Thoracic aorta (tissue), 2 donors: ENCODE measurements at places on chromosomes 2 and 18.

GRCh38 chr2:101754618-101755017 lies 57.1 kb downstream of the MAP4K4 start:
- no peak for DNase-seq

GRCh38 chr2:6423157-6423556 lies 442.6 kb downstream of the CMPK2 start:
- no peak for DNase-seq

- no peak for DNase-seq
Measured at GRCh38 chr2:187011206-187011832, 162.3 kb upstream of the ZSWIM2 start.

DNA sequence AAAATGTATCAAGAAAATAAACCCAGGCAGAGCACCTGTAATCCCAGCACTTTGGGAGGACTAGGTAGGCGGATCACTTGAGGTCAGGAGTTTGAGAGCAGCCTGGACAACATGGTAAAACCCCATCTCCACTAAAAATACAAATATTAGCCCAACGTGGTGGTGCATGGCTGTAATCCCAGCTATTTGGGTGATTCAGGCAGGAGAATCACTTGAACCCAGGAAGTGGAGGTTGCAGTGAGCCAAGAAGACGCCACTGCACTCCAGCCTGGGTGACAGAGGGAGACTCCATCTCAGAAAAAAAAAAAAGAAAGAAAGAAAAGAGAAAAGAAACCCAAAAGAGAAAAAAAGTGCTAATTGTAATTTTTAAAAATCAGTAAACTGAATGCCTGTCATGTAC lies 41.4 kb downstream of the DDX18 start:
- DNase-seq, result no peak

DNA sequence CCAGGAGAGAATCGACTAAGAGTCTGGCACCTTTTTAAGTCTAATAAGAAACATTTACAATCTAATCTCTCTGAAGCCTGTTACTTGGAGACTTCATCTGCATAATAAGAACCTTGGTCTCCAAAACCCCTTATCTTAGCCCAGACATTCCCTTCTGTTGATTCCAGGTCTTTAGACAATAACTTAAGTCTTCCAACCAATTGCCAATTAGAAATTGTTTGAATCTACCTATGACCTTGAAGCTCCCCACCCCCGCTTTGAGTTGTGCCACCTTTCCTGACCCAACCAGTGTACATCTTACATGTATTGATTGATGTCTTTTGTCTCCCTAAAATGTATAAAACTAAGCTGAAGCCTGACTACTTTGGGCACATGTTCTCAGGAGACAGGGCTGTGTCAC lies 49.5 kb upstream of the DTNA start:
- no peak for DNase-seq

- no peak for DNase-seq
Measured at GRCh38 chr18:22542406-22542835, 124.7 kb upstream of the CTAGE1 start.

- DNase-seq, result no peak
Measured at GRCh38 chr2:28224648-28225472, 167.8 kb upstream of the FOSL2 start.

DNA sequence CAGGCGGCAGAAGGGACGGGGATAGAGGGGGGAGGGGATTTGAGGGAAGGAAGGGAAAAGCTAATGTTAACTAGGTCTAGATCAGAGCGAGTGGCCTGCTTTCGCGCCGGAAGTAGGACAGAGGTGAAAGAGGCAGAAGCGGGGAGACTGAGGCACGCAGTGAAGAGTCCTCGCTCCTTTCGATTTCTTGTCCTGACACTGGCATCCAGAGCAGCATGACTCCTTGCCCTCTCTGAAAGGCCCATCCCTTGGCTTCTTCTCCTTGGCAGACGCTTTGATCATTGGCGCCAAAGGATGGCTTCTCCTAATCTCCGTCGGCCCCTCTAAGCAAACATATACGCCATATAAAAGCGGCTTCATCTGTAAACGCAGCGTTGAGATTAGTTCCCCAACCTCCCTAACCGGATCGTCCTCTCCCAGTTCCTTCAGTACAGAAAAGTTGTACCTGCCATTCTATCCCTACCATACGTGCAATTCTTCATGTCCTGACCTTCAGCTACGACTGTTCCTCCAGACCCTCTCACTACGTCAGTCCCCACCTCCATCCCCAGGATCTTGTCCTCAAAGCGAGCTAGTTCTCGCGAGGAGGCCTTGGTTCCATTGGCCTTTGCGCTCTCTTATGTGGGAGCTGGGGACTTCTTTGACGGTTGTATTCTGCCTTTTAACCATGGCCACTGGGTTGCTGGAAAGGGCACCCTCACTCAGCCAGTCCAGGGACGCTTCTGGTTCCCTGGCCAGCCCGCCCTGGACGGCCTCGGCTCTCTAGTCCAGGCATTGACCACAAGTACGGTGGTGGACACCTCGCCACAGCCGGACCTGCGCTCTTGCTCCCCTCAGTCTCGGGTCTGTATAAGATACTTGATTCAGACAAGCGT lies 857 bp upstream of the NEUROD1 start:
- no peak for DNase-seq

- DNase-seq, result no peak
Measured at GRCh38 chr2:133193544-133194361, 374.5 kb downstream of the NCKAP5 start.

DNA sequence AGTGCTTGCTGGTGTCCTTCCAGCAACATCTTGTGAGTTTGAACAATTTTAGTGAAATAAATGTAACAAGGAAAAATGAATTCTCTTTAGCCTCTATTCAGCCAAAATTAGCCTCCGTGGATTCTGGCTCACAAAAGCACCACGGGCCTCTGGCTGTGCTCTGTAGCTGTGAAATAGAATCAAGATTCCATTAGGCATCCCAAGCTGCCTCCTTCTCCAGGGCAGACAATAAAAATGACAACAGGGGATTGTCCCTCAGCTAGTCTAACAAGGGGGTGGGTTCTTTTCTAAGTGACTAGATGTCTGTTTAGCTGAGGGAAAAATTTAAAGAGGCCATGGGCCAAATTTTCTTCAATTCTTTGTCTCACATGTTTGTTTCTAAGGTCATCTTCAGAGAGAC lies 254.7 kb upstream of the FIGN start:
- DNase-seq, result no peak

DNA sequence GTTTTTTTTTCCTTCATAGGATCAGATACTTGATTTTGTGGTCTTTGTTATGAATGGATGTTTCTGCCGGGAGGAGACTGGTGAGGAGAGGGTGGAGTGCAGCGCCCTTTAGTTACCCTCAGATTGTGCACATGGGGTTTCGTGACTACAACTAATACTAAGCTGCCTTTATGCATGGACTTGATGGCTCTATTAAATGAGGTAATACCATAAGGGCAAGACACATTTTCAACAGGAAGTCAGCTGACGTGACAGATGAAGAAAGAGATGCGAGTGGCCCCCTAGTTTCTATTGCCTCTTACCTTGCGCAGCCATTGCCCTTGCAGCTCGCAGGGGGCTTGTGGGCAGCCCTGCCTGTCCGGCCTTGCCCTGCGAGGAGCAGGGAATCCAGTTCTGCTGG lies 24.4 kb downstream of the ZNF407 start:
- DNase-seq, result no peak

- no peak for DNase-seq
Measured at GRCh38 chr2:84276590-84277255, 182.4 kb downstream of the SUCLG1 start.

DNA sequence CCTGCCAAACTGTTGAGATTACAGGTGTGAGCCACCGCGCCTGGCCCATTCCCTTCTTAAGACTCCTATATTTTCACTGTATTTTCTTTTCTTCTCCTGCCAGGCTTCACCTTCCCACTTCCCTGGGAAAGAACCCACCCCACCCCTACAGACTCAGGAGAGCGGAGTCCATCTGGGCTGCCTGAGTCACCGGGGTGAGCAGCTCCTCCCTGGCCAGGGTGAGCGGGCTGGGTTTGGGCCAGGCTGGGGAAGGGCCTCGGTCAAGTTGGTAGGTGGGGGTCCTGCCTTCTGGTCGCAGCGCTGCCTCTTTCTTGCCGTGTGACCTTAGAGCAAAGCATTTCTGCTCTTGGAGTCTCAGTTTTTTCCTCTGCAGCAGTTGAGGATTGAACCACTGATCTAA lies 2.1 kb upstream of the GAREM2 start:
- no peak for DNase-seq

DNA sequence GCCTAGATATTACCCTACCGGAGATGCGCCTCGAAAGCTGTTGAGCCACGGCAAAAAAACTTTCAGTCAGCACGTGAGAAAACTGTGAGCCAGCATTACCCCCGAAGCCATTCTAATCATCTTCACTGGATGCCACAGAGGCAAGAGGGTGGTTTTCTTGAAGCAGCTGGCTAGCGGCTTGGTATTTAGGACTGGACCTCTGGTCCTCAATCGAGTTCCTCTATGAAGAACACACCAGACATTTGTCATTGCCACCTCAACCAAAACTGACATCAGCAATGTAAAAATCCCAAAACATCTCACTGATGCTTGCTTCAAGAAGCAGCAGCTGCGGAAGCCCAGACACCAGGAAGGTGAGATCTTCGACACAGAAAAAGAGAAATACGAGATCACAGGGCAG lies 52.8 kb upstream of the SLC66A3 start:
- DNase-seq, result no peak

GRCh38 chr18:28041366-28041765 lies 135.6 kb downstream of the CDH2 start:
- no peak for DNase-seq

- peak; percentile 36 for DNase-seq
Measured at GRCh38 chr18:13500869-13501542, 225.4 kb downstream of the FAM210A start.

DNA sequence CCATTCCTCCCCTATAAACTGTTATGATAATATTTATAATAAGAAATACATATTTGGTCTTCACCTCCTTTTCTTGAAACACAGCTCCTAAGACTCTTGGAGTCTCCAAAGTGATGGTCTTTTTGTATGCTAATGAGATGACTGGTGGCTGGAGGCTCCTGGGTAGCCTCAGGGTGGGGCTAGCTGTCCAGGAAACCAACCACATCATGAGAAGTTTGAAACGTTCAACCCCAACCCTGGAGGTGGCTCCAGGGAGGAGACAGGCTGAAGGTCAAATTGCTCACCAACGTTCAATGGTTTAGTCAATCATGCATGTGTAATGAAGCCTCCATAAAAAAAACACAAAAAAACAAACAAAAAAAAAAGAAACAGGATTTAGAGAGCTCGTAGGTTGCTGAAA lies 298.7 kb upstream of the MGAT5 start:
- no peak for DNase-seq

- DNase-seq, result no peak
Measured at GRCh38 chr2:7014174-7014640, 97.0 kb downstream of the RNF144A start.

GRCh38 chr2:171923206-171923605 lies 945 bp downstream of the HAT1 start:
- no peak for DNase-seq

- DNase-seq, result no peak
Measured at GRCh38 chr2:239378918-239379640, 21.7 kb downstream of the HDAC4 start.

DNA sequence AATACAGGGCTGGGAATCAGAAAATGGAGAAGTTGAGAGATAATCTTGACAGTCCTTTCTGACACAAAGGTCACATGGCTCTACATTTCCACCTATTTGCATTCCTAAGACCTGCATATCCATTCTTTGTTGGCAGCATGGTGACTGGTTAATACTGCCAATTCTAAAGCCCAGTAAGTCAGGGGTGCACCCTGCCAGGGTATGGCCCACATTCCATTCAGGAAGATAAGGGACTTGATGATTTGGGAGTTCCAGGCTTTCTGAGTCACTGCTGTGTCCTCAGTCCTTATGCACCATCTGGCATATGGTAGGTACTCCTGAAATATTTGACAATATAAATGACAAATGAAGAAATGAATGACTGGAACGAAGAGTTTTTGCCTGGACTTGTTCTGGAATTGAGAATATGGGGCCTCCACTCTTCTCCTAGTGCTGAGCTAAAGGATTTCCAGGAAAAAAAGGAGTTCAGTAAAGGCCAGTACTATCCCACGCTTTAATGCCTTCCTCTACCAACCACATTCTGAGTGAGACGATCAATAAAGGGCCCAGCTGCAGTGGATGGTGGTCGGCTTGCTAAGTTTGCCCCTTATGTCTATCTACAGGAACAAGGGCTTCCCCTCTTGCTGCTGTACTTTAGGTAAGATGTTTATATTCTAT lies 31.7 kb upstream of the EIF2AK3 start:
- DNase-seq, result no peak

DNA sequence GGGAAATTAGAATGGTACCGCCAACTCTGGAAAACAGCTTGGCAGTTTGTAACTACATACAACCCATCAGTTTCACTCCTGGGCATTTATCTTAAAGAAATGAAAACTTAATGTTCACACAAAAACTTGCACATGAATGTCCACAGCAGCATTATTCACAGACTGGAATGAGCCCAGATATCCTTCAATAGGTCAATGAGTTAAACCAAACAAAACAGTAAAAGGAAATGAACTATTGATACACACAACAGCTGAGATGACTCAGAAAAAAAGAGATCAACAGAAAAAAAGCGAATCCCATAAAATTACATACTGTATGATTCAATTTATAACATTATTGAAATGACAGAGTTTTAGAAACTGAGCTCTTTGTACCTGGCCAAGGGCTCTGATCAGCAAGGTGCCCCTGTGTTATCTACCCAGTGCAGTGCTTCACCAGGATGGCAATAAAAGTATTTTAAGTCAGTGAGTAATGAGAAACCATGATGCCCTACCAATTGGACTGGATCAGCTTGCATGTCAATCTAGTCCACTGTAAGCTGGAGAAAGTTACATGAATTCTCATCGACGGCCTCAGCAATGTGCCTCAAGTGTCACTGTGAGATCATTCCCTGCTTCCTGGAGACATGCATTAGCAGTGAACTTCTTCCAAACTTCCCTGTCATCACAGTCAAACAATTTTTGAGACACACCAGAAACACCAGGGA lies 21.9 kb downstream of the TMEM237 start:
- DNase-seq, result no peak

DNA sequence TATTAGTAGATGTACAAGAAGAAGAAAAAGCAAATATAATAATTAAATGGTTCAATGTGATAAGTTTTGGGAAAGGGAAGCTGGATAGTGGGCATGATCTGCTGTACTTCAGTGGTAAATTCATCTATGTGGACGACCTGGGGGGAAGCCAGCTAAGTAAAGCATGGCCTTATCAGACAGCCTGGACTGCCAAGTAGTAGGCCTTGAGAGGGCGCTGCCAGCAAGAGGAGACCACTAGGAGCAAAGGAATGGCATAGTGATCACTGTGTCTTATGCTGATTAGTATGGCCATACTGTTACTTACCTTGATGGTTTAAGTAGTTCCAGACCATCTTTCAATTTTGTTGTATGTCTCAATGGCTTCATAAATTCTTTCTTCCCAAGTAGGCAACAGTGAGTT lies 287.6 kb downstream of the SETBP1 start:
- no peak for DNase-seq

DNA sequence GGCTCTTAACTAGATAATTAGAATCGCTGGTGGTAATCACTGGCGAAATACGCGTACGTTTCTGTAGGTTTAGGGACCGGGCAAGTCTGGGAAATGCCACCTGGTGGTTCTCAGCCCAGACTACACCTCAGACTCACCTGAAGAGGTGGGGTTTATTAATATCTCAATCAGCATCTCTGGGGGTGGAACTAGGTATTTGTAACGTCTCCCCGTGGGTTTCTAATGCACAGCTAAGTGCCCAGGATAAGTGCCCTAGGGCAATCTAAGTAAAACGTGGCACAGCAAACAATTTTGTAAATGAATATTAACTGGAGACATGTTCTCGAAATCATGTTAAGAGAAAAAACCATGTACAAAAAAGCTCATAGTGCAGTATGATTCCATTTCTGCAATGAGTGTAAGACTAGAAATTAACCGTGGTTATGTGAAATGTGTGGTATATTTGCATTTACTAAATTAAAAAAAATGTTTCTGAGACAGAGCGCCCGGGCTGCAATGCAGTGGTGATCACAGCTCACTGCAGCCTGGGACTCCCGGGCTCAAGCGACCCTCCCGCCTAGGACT lies 760 bp upstream of the CNOT11 start:
- no peak for DNase-seq
